ENCODE measurements at places on chromosomes 7 and 10.

DNA sequence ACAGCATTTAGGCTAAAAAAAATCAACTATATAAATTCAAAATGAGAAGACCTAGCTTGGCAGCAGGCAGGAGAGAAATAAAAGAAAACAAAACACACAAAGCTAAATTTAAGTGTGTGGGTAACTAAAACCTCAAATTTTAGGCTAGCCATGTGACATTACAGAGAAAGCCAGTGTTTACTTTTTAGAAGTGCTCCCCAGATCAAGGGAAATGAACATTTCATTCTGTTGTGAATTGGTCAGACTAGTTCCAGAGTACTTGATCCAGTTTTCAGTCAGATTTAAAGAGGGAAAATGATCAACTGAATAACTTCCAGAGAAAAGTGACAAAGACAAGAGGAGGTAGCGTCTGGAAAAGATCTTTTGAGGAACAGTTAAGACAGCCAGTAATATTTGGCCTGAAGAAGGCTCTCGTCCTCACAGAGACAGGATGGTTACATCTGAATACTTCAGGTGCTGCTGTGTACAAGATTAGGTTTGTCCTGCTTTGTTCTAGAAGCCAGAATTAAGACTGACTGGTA is 563.4 kb downstream of the KCNMA1 start:
- H3K4me1 ChIP-seq = no peaks in the 10 kb centered on the region
- no peak overlapping the region for H3K4me3 ChIP-seq
- no peak overlapping the region for H3K27ac ChIP-seq
- H3K36me3 ChIP-seq = no peaks in the 10 kb centered on the region
- DNase-seq = no peak
- no peaks in the 10 kb centered on the region for H3K27me3 ChIP-seq

GRCh38 chr7:29476916-29477315 is 86.7 kb upstream of the PRR15 start:
- no peak overlapping the region for H3K27ac ChIP-seq
- no peaks in the 10 kb centered on the region for H3K36me3 ChIP-seq
- DNase-seq = no peak
- no peaks in the 10 kb centered on the region for H3K4me1 ChIP-seq
- H3K27me3 ChIP-seq = peaks cover 19% of the 10 kb centered on the region
- H3K4me3 ChIP-seq = no peak overlapping the region

- no peaks in the 10 kb centered on the region for H3K27me3 ChIP-seq
- no peak for DNase-seq
- no peak overlapping the region for H3K27ac ChIP-seq
- H3K36me3 ChIP-seq = no peaks in the 10 kb centered on the region
- H3K4me1 ChIP-seq = no peaks in the 10 kb centered on the region
These were observed 242.2 kb upstream of the PPP2R2D start for GRCh38 chr10:131658476-131659110.

- H3K27me3 ChIP-seq = no peaks in the 10 kb centered on the region
- H3K36me3 ChIP-seq = peaks cover 38% of the 10 kb centered on the region
- no peak overlapping the region for H3K4me3 ChIP-seq
- H3K27ac ChIP-seq = no peak overlapping the region
- H3K4me1 ChIP-seq = peaks cover 72% of the 10 kb centered on the region
- DNase-seq = no peak
These were observed 9.1 kb downstream of the TSPAN14 start for GRCh38 chr10:80462981-80463741.

GRCh38 chr7:3598854-3599253 is 297.8 kb downstream of the SDK1 start:
- no peaks in the 10 kb centered on the region for H3K27me3 ChIP-seq
- no peaks in the 10 kb centered on the region for H3K36me3 ChIP-seq
- no peaks in the 10 kb centered on the region for H3K4me1 ChIP-seq
- no peak for DNase-seq
- no peak overlapping the region for H3K27ac ChIP-seq

DNA sequence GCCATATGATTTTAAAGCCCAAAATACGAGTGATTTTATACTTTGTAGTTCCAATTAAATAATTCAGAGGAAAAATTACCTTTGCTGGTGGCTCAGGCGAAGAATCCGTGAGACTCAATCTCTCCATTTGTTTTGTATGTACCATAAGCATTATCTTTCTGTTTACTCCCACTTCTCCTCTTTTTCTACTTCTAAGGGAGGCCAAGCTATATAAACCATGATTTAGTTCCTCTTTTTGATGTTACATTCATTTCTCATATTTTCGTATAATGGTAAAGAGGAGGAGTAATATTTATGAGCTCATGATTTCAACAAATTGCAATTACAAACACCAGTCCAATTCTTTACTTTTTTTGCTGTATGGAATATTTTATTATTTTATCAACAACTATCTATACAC is 50.6 kb upstream of the TES start:
- H3K4me1 ChIP-seq = no peaks in the 10 kb centered on the region
- H3K36me3 ChIP-seq = no peaks in the 10 kb centered on the region
- DNase-seq = no peak
- H3K27ac ChIP-seq = no peak overlapping the region
- no peaks in the 10 kb centered on the region for H3K27me3 ChIP-seq
- H3K4me3 ChIP-seq = no peak overlapping the region

GRCh38 chr7:32206987-32207386 is 136.8 kb upstream of the PDE1C start:
- no peaks in the 10 kb centered on the region for H3K4me1 ChIP-seq
- peak; percentile 57 for DNase-seq
- H3K27me3 ChIP-seq = no peaks in the 10 kb centered on the region
- no peaks in the 10 kb centered on the region for H3K36me3 ChIP-seq
- no peak overlapping the region for H3K4me3 ChIP-seq

DNA sequence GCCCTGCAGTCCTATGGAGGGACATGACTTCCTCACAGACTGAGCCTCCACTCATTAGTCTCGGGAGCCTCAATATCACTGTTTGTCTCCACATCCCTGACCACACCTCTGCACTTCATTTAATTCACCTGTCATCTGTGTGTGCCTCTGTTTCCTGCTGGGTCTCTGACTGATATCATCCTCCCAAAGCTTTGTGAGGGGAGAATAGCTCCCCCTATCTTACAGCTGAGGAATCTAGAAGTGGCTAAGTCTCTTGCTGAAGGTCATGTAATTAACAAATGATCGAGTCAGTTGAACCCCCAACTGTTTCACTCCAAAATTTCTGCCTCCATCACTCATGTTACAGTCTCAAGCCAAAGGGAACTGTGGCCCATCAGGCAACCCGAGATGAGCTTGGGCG is 5.5 kb upstream of the CPXM2 start:
- no peak for DNase-seq
- H3K36me3 ChIP-seq = no peaks in the 10 kb centered on the region
- H3K4me1 ChIP-seq = no peaks in the 10 kb centered on the region
- H3K4me3 ChIP-seq = no peak overlapping the region

DNA sequence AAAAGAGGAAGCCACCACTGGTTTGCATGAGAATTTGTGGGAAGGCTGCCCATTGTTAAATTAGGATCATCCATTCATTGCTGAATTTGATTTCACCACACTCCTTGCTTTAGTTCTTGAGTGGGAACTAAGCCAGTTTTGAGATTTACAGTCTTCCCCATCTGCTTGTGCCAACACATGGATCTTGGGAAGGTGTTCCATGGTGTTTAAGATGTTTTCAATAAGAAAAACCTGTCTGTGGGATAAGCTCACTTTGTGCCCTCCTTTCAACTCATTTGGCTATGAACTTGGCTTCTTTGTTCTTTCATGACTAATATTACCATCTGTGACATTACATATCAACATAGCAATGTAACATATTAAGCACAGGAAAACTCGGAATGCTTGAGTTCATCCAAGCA is 73.2 kb downstream of the INHBA start:
- no peak overlapping the region for H3K27ac ChIP-seq
- H3K4me1 ChIP-seq = no peaks in the 10 kb centered on the region
- no peak overlapping the region for H3K4me3 ChIP-seq
- DNase-seq = no peak

GRCh38 chr7:152459724-152460251 is 24.0 kb upstream of the KMT2C start:
- no peaks in the 10 kb centered on the region for H3K36me3 ChIP-seq
- peak; percentile 21 for DNase-seq
- no peaks in the 10 kb centered on the region for H3K27me3 ChIP-seq
- H3K4me3 ChIP-seq = no peak overlapping the region
- H3K4me1 ChIP-seq = peaks cover 15% of the 10 kb centered on the region

DNA sequence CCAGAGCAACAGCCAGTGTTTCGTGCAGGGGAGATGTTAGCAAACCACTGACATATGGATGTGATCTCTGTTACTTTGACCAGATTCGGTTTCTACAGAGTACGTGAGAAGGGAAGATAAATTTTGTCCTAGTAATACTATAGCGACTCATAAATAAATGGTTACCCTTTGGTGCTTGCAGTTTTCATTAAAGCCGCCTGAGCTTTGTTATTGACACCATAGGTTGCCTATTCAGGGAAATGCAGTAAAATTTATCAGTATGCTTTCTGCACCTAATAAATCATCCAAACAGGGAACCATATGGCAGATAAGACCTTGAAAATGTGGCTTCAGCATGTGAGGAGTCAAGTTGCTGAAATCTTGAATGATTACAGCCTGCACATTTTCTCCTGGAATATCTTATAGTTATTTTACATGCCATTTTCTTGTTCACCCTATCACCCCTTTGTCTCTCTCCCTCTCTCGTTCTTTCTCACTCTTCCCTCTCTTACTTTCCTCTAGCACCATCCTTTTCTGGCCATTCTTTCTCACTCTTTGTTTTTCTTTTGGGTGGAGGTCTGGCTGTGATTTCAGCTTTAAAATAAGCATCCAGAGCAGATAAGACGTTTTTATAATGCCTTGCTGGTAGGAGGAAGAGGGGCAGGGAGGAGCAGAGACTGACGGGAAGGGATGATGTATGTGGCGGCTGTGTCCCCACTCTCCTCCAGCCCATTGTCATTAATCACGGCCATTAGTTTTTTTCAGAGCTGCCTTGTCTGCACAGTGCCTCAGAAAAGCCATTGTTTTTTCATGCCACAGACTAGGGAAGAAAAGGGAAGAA is 182.5 kb downstream of the LRMDA start:
- no peaks in the 10 kb centered on the region for H3K36me3 ChIP-seq
- no peak for DNase-seq
- no peak overlapping the region for H3K27ac ChIP-seq
- H3K4me3 ChIP-seq = no peak overlapping the region
- H3K27me3 ChIP-seq = no peaks in the 10 kb centered on the region

DNA sequence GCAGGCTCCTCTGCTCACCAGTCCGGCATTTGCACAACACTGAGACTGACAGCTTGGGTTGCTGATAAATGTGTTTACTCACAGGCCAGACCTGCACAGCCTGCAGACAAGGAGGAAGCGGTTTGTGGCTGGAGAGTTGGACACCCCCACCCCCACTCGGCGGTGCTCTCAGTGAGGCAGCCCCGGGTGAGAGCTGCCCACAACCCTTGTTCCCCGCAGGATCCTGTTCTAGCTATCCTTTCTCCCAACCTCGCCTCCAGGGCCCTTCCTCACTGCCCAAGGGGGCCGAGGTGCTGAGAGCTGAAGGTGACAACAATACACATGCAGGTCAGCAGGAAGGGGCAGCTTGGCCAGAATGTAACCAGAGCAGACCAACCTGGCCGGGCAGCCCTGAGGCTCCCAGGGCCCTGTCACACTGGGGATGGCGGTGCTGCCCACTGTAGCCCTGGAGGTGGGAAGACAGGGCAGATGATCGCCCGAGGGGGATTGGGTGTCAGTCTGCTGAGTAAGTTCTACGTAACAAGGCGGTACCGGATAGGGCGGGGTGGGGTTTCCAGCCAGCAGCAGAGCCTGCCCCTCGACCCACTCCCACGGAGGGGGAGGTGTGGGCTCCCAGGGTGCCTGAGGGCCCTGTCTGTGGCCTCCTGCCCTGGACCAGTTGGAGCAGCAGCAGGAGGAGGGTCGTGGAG is 2.1 kb upstream of the ADAM8 start:
- H3K27ac ChIP-seq = peak overlapping the region; percentile 92
- peaks cover 71% of the 10 kb centered on the region for H3K4me1 ChIP-seq
- peak; percentile 85 for DNase-seq
- no peaks in the 10 kb centered on the region for H3K27me3 ChIP-seq
- peaks cover 28% of the 10 kb centered on the region for H3K36me3 ChIP-seq
- H3K4me3 ChIP-seq = no peak overlapping the region

GRCh38 chr10:108911814-108912541 is 1011.3 kb downstream of the XPNPEP1 start:
- no peak overlapping the region for H3K27ac ChIP-seq
- H3K36me3 ChIP-seq = no peaks in the 10 kb centered on the region
- DNase-seq = no peak
- no peaks in the 10 kb centered on the region for H3K27me3 ChIP-seq
- H3K4me1 ChIP-seq = no peaks in the 10 kb centered on the region
- no peak overlapping the region for H3K4me3 ChIP-seq

GRCh38 chr10:102243309-102243708 is 2.0 kb upstream of the PITX3 start:
- peaks cover 17% of the 10 kb centered on the region for H3K4me1 ChIP-seq
- no peak overlapping the region for H3K4me3 ChIP-seq
- H3K36me3 ChIP-seq = peaks cover 7% of the 10 kb centered on the region
- DNase-seq = no peak

DNA sequence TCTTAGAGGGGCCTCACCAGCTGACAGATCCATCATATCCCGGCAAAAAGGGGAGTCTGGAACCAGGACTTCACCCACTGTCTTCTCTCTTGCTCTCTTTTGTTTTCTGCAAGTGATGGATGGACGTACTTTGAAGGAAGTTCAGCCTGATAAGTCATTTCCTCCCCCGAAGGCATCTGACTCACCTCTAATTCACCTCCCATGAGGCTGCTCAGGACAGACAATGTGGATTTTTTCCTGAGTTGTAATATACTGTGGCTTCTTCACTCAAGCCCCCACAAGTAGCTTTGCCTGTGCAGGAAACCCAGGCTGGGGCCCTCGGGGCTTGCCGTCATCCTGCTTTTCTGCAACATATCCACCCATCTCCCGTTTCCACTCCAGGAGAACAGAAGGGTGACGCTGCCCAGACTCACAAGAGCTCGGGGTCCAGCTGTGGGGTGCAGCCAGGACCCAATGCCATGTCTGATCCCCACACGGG is 70.4 kb downstream of the ASB13 start:
- H3K4me1 ChIP-seq = peaks cover 19% of the 10 kb centered on the region
- H3K27me3 ChIP-seq = no peaks in the 10 kb centered on the region
- H3K4me3 ChIP-seq = no peak overlapping the region
- DNase-seq = peak; percentile 50
- H3K36me3 ChIP-seq = no peaks in the 10 kb centered on the region

DNA sequence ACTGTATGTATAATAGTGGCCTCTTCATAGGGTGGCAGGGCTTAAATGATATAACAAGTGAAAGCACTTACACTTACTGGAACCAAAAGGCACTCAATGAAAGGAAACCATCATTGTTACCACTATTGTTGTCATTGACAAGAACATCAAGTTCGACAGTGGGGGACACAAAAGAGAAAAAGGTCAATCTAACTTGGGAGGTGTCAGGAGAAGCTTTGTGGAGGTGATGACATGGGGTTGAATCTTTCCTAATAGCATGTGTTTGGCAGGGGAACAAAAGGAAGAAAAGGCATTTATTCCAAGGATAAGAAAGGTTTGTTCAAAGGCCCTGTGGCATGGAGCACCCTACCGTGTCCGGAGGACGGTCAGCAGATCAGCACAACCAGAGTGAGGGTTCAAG is 18.2 kb upstream of the ENO4 start:
- no peaks in the 10 kb centered on the region for H3K36me3 ChIP-seq
- H3K27me3 ChIP-seq = peaks cover 64% of the 10 kb centered on the region
- 0 out of 2 replicates have a peak, but pooled peaks cover 3% of the 10 kb centered on the region for H3K4me1 ChIP-seq
- H3K27ac ChIP-seq = no peak overlapping the region
- H3K4me3 ChIP-seq = no peak overlapping the region

- no peak overlapping the region for H3K4me3 ChIP-seq
- H3K36me3 ChIP-seq = no peaks in the 10 kb centered on the region
- H3K4me1 ChIP-seq = peaks cover 18% of the 10 kb centered on the region
These were observed 64.7 kb upstream of the CAV2 start for GRCh38 chr7:116434820-116435341.

- H3K27ac ChIP-seq = no peak overlapping the region
- no peaks in the 10 kb centered on the region for H3K36me3 ChIP-seq
- DNase-seq = no peak
- H3K4me3 ChIP-seq = no peak overlapping the region
- no peaks in the 10 kb centered on the region for H3K4me1 ChIP-seq
These were observed 275.3 kb downstream of the TCF7L2 start for GRCh38 chr10:113225364-113225763.
